Type B pancreatic cell (in vitro differentiated cells): ENCODE measurements at places on chromosomes 12 and 14. TPM values are rescaled to one million over a fixed set of nuclear protein-coding genes. Genes with fewer than 3 reads are reported as not detected.

Gene FSCB
- 0.12 TPM in 1 of 2 replicates, not detected in the other for total RNA-seq

Gene OASL
- total RNA-seq, result 0.17 and 0.19 TPM in 2 replicates

Gene PLEK2
- total RNA-seq, result 1.2 TPM in 1 of 2 replicates, not detected in the other

Gene GDF3
- not detected in 2 replicates for total RNA-seq

Gene C3AR1
- not detected in 2 replicates for total RNA-seq

Gene GXYLT1
- 13.5 and 23.8 TPM in 2 replicates for total RNA-seq

Gene CIROP
- 0.19 and 0.40 TPM in 2 replicates for total RNA-seq

Gene FBXW8
- 27.7 and 28.2 TPM in 2 replicates for total RNA-seq

Gene BCL11B
- 11.4 and 32.0 TPM in 2 replicates for total RNA-seq

Gene CFAP73
- total RNA-seq, result 0.27 and 0.81 TPM in 2 replicates

Gene PZP
- 0.07 and 0.12 TPM in 2 replicates for total RNA-seq

Gene FBLN5
- total RNA-seq, result 1.9 and 14.1 TPM in 2 replicates

Gene SERPINA3
- 3.5 and 7.1 TPM in 2 replicates for total RNA-seq

Gene KCNA1
- total RNA-seq, result 0.26 and 1.8 TPM in 2 replicates

Gene SRRM4
- total RNA-seq, result 1.1 and 1.4 TPM in 2 replicates

Gene KRT71
- total RNA-seq, result 0.50 TPM in 1 of 2 replicates, not detected in the other

Gene TMCC3
- 14.1 and 18.2 TPM in 2 replicates for total RNA-seq

Gene RILPL2
- total RNA-seq, result 1.00 and 1.4 TPM in 2 replicates

Gene SERPINA10
- 1.5 and 2.8 TPM in 2 replicates for total RNA-seq

Gene EPS8
- 23.7 and 31.7 TPM in 2 replicates for total RNA-seq

Gene AKAP6
- total RNA-seq, result 4.7 and 5.5 TPM in 2 replicates

Gene PROX2
- not detected in 2 replicates for total RNA-seq

Gene CTSG
- not detected in 2 replicates for total RNA-seq

Gene BCL2L14
- total RNA-seq, result 3.3 and 7.5 TPM in 2 replicates

Gene GALNT4
- total RNA-seq, result 8.7 and 10.1 TPM in 2 replicates

Gene MARCHF9
- 15.0 and 20.1 TPM in 2 replicates for total RNA-seq

Gene OR6C3
- total RNA-seq, result not detected in 2 replicates

Gene RFLNA
- 19.7 and 57.4 TPM in 2 replicates for total RNA-seq

Gene MUCL1
- not detected in 2 replicates for total RNA-seq

Gene CLEC4A
- 0.29 TPM in 1 of 2 replicates, not detected in the other for total RNA-seq

Gene EFCAB11
- total RNA-seq, result 13.7 and 16.0 TPM in 2 replicates

Gene ARHGDIB
- total RNA-seq, result 17.0 and 60.8 TPM in 2 replicates

Gene FOXG1
- 0.10 and 1.7 TPM in 2 replicates for total RNA-seq

Gene CLEC14A
- 0.34 and 0.62 TPM in 2 replicates for total RNA-seq

Gene REP15
- total RNA-seq, result 2.5 and 3.4 TPM in 2 replicates

Gene TSPAN11
- 9.5 and 52.3 TPM in 2 replicates for total RNA-seq

Gene DICER1
- 100 and 107 TPM in 2 replicates for total RNA-seq

Gene TRIM9
- total RNA-seq, result 3.7 and 6.3 TPM in 2 replicates

Gene TMTC1
- total RNA-seq, result 24.0 and 48.7 TPM in 2 replicates

Gene TAS2R46
- 0.85 and 1.0 TPM in 2 replicates for total RNA-seq

Gene CLEC9A
- total RNA-seq, result not detected in 2 replicates

Gene KRT79
- total RNA-seq, result not detected in 2 replicates

Gene TGFB3
- total RNA-seq, result 19.2 and 45.3 TPM in 2 replicates

Gene LRFN5
- total RNA-seq, result 1.3 and 4.6 TPM in 2 replicates

Gene NFE2
- 0.24 and 0.65 TPM in 2 replicates for total RNA-seq

Gene MYF5
- total RNA-seq, result not detected in 2 replicates

Gene DAO
- not detected in 2 replicates for total RNA-seq

Gene FOXM1
- total RNA-seq, result 53.9 and 68.6 TPM in 2 replicates

Gene ABCD2
- 0.12 and 0.34 TPM in 2 replicates for total RNA-seq

Gene ST8SIA1
- total RNA-seq, result 1.7 and 6.3 TPM in 2 replicates

Gene SLC7A7
- total RNA-seq, result 9.7 and 31.6 TPM in 2 replicates

Gene DUSP6
- total RNA-seq, result 43.0 TPM in 2 replicates

Gene MFAP5
- 1.4 and 11.5 TPM in 2 replicates for total RNA-seq

Gene C12orf42
- not detected in 2 replicates for total RNA-seq

Gene BBOF1
- total RNA-seq, result 6.6 and 9.0 TPM in 2 replicates

Gene ASIC1
- 5.5 and 18.1 TPM in 2 replicates for total RNA-seq

Gene P2RX2
- 2.8 and 5.4 TPM in 2 replicates for total RNA-seq

Gene SOCS2
- total RNA-seq, result 4.4 and 16.4 TPM in 2 replicates
